ENCODE measurements at places on chromosomes 11 and 22. TPM values are rescaled to one million over a fixed set of nuclear protein-coding genes. Genes with fewer than 3 reads are reported as not detected.

DNA sequence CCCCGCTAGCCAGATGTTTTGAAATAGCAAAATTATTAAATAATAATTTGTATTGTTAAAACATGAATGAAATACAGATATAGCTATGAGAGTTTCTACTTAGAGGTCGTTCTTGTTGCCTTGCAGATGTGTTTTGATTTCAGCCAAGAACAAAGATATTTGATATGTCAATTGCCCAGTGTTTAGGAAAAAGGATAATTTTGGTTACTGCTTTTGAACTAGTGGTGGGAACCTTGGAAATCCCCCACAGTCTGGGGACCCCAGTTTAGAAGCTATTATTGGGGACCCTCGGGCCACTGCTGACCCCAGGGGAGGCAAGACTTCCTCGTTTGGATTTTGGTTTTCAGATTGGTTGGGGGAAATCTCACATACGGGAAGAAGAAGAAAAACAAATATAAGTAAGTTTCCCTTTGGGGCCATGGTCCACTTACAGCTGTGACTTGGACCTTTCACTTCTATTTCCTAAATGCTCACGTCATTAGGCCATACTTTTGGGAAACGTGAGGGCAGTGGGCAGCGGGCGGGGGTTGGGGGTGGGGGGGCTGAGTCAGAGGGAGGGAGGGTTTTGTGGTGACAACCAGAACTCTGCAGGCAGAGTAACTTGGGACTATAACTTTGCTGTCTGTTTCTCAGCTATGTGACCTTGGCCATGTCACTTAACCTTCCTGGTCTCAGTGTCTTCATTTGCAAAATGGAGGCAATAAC, 37.0 kb downstream of the LDLRAD3 start:
- no peak for DNase-seq
- H3K4me1 ChIP-seq, result no peaks in the 10 kb centered on the region
- H3K27me3 ChIP-seq, result peaks cover 5% of the 10 kb centered on the region
- H3K27ac ChIP-seq, result no peak overlapping the region

GRCh38 chr11:64745189-64745520, 1.2 kb upstream of the RASGRP2 start:
- peak overlapping the region; percentile 82 for H3K4me3 ChIP-seq
- DNase-seq, result peak; percentile 80
- H3K36me3 ChIP-seq, result peaks cover 1% of the 10 kb centered on the region
- peak overlapping the region; percentile 70 for H3K27ac ChIP-seq

GRCh38 chr22:49024775-49025440, 802.8 kb downstream of the BRD1 start:
- H3K27ac ChIP-seq, result no peak overlapping the region
- H3K4me3 ChIP-seq, result no peak overlapping the region
- DNase-seq, result no peak
- no peaks in the 10 kb centered on the region for H3K27me3 ChIP-seq

DNA sequence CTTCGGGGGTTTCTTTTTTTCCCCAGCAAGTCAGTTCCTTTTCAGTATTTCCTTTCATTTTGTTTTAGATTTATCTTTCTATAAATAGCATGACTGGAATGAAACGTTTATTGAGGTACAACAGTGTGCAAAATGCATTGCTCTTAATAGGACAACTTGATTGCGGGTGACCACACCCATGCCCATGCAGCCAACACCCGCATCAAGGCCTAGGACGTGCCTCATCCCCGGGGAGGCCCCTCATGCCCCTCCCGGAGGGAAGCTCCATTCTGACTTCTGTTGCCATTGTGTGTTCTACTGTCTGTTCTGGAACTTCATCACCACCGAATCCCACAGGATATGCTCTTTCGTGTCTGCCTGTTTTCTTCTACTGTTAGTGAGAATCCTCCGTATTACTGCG, 82.2 kb downstream of the RPS6KA4 start:
- H3K27ac ChIP-seq, result no peak overlapping the region
- no peak overlapping the region for H3K4me3 ChIP-seq
- H3K36me3 ChIP-seq, result no peaks in the 10 kb centered on the region
- no peaks in the 10 kb centered on the region for H3K4me1 ChIP-seq
- H3K27me3 ChIP-seq, result peaks cover 11% of the 10 kb centered on the region

GRCh38 chr11:47514825-47515647, 37.9 kb downstream of the CELF1 start:
- H3K4me1 ChIP-seq, result peaks cover 82% of the 10 kb centered on the region
- H3K27me3 ChIP-seq, result no peaks in the 10 kb centered on the region
- H3K36me3 ChIP-seq, result peaks cover 3% of the 10 kb centered on the region
- DNase-seq, result peak; percentile 73

GRCh38 chr11:34343153-34343552, 14.7 kb downstream of the ABTB2 start:
- no peak overlapping the region for H3K4me3 ChIP-seq
- H3K27me3 ChIP-seq, result no peaks in the 10 kb centered on the region
- no peak overlapping the region for H3K27ac ChIP-seq
- no peaks in the 10 kb centered on the region for H3K36me3 ChIP-seq
- no peaks in the 10 kb centered on the region for H3K4me1 ChIP-seq

Gene IGHMBP2
- 24.8 TPM for total RNA-seq

Gene CHRM1
- not detected for total RNA-seq

DNA sequence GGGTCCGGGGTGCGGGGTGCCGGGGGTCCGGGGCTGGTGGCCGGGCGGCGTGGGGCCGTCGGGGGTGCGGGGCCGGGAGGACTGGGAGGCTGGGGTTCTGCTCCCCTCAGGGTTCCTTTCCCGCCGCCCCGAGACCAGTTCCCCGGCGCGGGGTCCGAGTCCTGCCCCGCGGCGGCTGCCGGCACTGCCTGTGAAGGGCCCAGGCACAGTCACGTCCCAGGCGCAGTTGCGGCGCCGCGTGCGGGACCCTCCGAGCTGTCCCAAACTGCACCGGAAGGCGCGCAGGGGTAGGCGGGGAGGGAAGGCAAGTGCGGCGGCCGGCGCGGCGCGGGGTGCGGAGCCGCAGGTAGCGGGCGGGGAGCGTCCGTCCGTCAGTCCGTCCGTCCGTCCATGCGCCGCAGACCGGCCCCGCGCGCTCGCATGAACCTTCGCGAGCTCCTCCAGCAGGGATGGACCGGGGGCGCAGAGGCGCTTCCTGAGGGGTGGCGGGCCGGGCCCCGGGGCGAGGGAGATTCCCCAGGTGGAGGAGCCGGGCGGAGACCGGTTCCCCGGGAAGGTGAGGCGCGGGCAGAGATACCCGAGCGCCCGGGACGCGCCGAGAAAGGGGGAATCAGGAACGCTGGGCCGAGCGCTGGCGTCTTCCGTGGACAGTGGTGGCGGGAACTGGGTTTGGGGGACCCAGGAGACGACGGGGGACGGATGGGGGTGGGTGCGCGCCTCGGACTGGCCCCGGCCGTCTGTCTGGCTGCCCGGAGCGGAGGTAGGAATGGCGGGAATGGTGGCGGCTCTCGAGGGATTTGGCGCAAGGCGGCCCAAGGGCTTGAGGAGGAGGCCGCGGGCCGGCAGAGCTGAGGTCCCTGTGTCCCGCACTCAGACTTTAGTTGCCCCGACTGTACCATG, 3.1 kb upstream of the ADORA2A start:
- H3K4me1 ChIP-seq, result peaks cover 28% of the 10 kb centered on the region
- no peak overlapping the region for H3K27ac ChIP-seq
- peak overlapping the region; percentile 77 for H3K4me3 ChIP-seq
- peaks cover 3% of the 10 kb centered on the region for H3K36me3 ChIP-seq

- H3K36me3 ChIP-seq, result peaks cover 2% of the 10 kb centered on the region
- H3K4me3 ChIP-seq, result no peak overlapping the region
Observed at GRCh38 chr11:115488945-115489344, 15.3 kb downstream of the CADM1 start.

- DNase-seq, result peak; percentile 51
- H3K27me3 ChIP-seq, result peaks cover 2% of the 10 kb centered on the region
- H3K27ac ChIP-seq, result no peak overlapping the region
- H3K36me3 ChIP-seq, result no peaks in the 10 kb centered on the region
Observed at GRCh38 chr11:125874556-125875124, 12.8 kb upstream of the HYLS1 start.

Gene BTBD18
- total RNA-seq, result not detected

DNA sequence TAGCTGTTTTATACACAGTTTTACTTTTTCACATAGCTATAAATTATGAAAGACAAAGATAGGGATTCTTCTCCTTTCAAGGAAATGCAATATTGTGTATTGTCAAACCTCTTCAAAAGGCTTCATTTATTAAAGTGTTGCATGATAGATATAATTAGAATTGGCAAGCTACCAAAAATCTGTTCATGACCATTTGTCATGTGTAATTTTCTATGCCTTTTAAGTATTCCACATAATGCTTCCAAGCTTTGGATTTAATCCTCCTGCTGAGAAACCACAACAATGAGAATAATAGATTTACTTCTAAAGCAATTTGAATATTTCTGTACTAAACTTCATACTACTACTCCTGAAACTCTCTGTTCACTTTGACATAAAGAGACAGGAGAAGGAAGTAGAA, 403.2 kb upstream of the CCDC179 start:
- no peaks in the 10 kb centered on the region for H3K4me1 ChIP-seq
- H3K27ac ChIP-seq, result no peak overlapping the region
- no peak overlapping the region for H3K4me3 ChIP-seq
- no peaks in the 10 kb centered on the region for H3K27me3 ChIP-seq
- DNase-seq, result no peak
